ENCODE measurements at places on chromosomes 16 and 17.

GRCh38 chr16:73891129-73891542 is 405.5 kb upstream of the PSMD7 start:
- peak; percentile 51 for DNase-seq

DNA sequence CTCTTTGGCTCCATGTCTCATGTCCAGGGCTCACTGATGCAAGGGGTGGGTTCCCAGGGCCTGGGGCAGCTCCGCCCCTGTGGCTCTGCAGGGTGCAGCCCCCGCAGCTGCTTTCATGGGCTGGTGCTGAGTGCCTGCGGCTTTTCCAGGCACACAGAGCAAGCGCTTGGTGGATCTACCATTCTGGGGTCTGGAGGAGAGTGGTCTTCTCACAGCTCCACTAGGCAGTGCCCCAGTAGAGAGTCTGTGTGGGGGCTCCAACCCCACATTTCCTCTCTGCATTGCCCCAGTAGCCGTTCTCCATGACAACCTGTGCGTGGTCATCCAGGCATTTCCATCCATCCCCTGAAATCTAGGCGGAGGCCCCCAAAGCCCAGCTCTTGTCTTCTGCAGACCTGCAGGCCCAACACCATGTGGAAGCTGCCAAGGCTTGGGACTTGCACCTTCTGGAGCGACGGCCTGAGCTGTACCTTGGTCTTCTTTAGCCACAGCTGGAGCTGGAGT is 5.2 kb downstream of the IL32 start:
- DNase-seq: no peak

- no peak for DNase-seq
Measured at GRCh38 chr16:1863681-1864460, 8.1 kb downstream of the MEIOB start.

DNA sequence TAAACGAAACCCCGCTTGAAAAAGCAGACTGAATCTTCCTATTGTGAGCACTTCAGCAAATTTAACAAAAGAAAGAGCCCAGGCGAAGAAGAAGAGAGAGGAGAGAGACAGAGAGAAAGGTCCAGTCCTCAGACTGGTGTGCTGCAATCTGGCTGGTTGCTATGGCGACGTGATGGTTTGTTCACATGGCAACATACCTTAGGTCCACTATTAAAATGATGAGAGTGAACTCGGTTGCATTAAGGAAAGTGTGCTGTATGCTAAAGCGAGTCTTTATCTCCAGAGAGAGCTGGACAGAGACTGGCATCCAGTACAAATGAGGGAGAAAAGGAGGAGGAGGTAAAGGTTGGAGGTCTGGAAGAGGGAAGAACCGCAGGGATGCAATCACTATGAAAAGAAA is 271.8 kb upstream of the ZFHX3 start:
- no peak for DNase-seq

- no peak for DNase-seq
Measured at GRCh38 chr16:62965831-62966230, 929.6 kb upstream of the CDH8 start.

GRCh38 chr17:66625311-66625767 is 209.6 kb upstream of the CACNG5 start:
- DNase-seq: peak; percentile 21

DNA sequence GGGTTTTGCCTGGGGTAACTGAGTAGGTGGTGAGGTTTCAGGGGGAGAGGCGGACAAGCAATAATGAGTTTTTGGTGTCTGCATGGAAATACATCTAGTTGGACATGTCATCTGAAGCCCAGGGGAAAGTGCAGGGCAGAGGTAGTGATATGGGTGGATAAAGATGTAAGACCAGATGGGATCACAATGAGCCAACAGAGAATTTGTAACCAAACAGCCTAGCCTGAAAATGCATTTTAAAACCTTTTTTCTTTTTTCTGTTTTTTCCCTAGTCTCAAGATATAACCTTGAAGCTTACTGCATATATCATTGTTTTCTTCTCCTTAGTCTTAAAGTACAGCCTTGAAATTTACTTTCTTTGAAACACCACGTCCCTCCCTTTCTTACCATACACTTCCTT is 3.7 kb upstream of the ZNF19 start:
- no peak for DNase-seq

GRCh38 chr16:88924834-88925539 is 52.0 kb downstream of the CBFA2T3 start:
- peak; percentile 94 for DNase-seq

DNA sequence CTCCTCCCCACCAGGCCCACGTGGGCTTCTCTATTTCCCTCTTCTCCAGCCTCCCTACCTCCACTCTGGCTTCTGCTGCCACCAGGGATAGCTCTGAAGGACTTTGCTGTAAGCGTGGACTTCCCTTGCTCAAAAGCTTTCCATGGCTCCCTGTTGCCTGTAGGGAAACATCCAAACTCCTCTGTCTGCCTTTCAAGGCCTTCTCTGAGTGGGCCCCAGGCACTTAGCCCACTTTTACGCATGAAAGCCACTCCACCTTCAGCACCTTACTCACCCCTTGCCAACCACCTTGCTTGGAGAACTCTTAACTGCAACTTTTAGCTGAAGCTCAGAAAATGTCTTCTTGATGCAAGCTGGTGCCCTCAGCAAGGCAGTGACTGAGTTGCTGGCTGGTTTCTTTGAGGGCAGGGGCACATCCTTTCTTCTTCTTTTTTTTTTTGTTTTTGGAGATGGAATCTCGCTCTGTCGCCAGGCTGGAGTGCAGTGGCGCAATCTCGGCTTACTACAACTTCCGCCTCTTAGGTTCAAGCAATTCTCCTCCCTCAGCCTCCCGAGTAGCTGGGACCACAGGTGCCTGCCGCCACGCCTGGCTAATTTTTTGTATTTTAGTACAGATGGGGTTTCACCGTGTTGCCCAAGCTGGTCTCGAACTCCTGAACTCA is 52.0 kb upstream of the DLX4 start:
- no peak for DNase-seq

GRCh38 chr17:46741122-46741730 is 77.3 kb downstream of the WNT3 start:
- DNase-seq: no peak

DNA sequence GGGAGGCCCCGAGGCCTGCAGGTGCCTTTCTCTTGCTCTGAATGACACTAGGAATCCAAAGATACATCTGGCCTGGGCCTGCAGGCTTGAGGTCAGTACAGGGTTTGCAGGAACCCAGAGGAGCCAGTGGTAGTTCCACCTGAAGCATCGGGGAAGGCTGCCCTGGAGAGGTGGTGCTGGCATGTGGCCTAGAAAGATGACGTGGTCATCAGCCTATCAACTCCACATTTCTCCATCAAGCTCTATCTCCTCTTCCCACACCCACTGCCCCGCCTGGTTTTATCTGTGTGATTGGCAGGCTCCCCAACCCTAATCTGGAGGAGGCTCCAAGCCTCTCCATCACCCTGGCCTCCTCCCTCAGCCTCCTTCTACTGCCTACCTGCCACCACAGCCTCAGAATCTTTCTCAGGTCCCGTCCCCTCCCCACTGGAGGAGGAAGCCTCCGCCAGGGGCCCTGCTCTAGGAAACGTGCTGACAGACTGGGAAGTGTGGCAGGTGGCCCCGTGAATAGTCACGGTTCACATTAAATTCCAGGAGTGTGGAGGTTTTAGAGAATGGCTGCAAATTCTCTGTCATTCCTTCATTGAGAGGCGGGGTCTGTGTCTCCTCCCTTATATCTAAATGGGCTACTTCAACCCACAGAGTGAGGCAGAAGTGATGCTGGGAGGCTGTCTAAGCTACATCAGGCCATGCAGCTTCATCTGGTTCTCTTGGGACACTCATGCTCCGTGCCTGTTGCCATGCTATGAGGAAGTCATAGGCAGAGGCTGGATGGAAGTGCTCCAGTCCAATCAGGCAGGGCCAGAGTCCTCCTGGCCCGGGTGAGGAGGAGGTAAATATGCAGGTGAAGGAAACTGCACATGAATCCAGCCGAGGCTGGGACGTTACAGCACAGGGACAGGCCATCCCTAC is 11.4 kb upstream of the MAP2K3 start:
- no peak for DNase-seq

DNA sequence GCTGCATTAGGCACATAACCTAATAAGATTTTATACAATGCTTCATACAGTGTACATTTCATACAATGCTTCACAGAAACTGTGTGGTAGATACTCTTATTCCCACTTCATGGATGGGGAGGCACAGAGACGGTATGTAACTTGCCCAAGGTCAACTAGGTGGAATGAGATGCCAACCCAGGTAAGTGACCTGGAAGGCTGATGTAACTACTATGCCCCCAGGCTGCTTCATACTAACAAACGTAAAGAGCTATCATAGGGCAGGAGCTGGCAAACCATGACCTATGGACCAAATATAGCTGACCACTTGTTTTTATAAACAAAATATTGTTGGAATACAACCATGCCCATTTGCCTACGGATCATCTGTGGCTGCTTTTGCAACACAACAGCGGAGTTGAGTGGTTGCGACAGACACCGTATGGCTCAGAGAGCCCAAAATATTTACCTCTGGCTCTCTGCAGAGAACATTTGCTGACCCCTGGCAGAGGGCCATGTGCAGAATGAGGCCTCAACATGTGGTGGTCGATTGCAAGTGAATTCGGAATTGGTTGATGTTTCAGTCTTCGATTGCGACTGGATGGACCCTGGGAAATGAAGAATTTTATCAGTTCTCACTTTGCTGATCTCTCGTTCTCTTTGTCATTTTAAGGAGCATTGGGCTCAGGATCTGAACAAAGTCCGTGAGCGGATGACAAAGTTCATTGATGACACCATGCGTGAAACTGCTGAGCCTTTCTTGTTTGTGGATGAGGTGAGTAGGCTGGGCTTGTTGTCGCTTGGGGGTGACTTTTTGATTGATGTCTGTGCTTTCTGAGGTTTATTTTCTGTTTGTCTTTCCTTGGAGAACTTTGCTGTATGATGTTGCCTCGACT is 109.7 kb downstream of the PLCG2 start:
- DNase-seq: no peak

DNA sequence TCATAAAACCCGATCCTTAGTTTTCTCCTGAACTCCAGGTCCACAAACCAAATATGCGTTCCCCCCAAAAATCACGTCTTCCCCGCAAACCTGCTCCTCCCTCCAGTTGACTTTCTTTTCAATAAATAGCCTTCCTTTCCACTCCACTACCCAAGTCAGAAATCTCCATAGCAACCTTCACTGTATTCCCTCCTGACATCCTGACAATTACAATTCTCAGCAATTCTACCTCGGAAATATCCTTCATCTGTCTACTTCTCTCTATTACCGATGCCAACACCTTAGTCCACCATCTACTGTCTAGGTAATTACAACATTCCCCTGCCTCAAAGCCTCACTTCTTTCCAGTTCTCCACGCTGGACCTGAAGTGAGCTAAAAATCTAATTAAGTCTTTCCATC is 50.7 kb downstream of the SMURF2 start:
- DNase-seq: no peak

DNA sequence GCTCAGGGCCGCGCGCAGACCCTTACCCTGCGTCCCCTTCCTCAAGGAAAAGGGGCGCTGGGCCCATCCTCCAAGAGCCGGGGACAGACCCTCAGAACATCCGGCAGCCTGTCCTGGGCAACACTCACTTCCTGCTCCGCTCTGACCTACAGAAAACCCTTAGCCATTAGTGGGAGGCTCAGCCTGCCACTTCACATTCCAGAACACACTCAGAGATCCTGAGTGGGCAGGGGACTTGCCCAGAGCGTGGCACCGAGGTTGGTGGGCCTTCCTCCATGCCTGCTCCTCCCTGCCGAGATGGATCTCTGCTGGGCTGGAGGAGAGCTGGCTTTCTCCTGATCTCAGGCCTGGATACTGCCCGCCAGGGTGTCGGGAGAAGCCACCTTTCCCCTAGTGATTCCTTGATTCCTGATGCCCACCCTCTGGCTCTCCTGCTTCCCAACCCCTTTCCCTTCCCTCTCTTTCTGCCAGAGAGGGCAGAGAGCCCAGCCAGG is 1.5 kb downstream of the SCARF1 start:
- DNase-seq: peak; percentile 62

DNA sequence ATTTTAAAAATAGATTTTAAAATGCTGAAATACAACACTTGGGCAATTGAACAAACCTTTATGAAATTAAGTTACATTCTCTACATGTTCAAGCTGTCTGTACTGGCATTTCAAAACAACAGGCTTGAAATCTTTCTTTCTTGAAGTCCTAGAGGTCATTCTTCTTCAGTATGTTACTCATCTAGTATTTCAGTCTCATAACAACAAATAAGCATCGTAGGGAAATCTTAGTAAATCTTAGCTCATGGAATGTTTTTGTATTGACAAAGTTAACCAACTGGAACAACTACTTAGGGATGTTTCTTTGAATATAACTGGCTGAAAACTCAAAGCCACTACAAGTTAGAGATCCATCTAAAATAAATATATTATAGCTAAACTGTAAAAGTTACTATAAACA is 96.6 kb downstream of the KIF2B start:
- no peak for DNase-seq

GRCh38 chr16:51051671-51052070 is 99.4 kb downstream of the SALL1 start:
- no peak for DNase-seq

DNA sequence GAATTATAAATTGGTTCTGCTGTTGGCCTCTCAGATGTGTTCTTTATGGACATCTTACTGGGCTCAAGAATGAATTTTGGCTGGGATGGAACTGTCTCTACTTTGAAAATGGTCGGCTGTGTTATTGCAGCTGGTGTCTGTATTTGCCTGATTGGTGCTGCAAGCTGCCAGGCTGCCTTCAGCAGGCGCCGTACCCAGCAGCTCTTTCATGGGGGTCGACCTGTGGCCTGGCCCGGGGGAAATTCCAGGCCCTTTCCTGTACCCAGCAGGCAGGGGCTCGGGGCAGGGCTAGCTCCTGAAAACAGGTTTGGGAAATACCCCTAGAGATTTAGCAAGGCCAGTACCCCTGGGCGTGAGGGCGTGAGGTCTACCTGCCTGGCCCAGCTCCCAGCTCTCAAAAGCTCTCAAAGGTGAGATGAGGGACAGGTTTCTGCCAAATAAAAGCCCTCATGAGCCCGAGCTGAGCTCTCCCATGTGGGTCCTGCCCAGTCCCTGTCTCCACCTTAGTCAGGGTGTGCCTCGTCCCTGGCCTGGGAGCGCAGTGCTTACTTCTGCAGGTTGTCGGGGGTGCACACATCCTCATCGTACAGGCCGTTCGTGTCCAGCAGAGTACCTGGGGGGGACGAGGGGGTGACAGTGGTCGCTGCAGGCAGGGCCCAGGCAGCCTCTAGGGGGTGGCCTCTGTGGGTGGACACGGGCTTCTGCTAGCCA is 52.3 kb downstream of the PRMT7 start:
- peak; percentile 78 for DNase-seq

GRCh38 chr16:12494661-12495060 is 309.0 kb downstream of the CPPED1 start:
- no peak for DNase-seq

DNA sequence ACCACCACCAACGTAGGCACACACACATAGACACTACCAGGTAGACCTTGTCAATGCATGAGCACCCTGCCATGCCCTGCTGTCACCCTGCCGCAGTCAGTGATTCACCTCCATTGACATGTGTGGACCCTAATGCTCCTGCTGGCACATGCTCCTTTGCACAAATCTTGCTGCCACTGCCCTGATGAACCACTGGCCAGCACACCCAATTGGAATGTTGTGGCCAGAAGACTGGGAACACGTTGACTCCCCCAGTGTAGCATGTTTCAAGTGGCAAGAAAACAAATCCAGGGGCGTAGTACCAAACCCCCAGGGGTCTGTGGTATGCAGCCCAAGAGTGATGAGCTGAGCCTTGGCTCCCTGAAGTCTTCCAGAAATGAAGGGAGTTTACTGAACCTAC is 486.4 kb upstream of the KIF2B start:
- no peak for DNase-seq

- DNase-seq: no peak
Measured at GRCh38 chr16:68037841-68038597, 14.9 kb downstream of the DUS2 start.

- no peak for DNase-seq
Measured at GRCh38 chr16:81873206-81873605, 94.1 kb downstream of the PLCG2 start.
